ENCODE measurements at places on chromosomes 2 and 18.

DNA sequence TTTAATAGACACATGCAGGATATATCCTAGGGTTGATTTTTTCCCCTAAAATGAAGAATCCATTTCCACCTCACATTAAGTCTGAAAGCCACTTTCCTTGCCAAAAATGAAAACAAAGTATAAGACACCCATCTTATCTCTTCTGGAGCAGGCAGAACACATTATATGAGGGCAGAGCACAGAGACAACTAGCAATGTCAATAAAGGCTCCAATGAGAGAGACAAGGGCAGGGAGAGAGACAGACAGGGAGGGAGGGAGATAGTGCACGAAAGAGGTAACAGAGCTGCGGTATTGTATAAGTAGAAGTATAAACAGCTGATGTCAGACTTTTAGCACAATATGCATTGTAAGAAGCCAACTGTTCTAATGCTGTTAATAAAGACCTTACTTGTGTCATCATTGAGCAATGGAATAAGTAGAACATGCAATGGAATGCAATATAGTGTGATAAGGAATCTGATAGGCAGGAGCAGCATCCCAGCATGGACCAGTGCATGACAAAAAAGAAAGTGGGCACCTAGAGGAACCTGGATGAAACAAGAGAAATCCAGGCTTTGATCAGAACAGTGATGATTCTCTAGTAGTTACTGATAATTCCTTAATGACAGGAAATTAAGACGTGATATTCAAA lies 150.6 kb upstream of the TCF4 start:
- DNase-seq, result no peak

GRCh38 chr2:183010112-183010511 lies 28.1 kb downstream of the NCKAP1 start:
- no peak for DNase-seq

DNA sequence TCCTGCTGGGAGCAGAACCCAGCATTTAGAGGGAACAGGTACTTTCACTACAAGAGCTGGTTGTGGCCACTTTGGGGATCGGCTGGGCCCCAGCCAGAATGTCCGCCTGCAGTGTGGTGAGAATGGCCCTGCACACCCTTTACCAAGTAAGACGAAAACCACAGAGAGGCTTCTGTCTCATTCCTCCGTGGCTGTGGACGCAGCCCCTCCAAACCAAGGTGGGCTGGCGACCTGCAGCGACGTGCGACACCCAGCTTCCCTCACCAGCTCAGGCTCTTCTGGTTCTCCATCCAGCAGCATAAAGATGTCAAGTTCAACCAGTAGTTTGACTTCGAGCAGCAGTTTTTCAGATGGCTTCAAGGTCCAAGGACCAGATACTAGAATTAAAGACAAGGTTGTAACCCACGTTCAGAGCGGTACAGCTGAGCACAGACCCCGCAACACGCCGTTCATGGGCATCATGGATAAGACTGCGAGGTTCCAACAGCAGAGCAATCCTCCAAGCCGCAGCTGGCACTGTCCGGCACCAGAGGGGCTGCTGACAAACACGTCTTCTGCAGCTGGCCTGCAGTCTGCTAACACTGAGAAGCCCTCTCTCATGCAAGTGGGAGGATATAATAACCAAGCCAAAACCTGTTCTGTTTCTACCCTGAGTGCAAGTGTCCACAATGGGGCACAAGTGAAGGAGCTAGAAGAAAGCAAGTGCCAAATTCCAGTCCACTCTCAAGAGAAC lies 56.2 kb downstream of the WDSUB1 start:
- no peak for DNase-seq

DNA sequence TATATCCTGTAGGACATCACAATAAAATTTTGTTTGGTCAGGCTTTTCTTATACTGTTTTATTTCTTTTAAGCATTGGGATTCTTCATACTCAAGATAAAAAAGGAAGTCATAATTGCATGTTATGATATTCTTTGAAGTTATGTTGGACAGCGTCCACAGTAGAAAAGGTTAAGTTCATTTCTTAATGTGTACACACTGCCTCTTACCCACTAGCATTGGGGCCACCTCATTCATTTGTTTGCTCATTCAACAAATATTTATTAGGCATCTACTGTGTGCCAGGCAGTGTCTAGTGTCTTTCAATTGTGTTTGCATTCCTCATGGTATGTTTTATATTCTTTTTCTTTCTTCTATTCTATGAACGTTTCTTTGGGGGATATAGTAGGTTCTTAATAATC lies 70.2 kb downstream of the PTPRM start:
- no peak for DNase-seq

GRCh38 chr2:229463841-229464346 lies 192.8 kb upstream of the PID1 start:
- no peak for DNase-seq

Measured in activated CD4-positive, CD25-positive, alpha-beta regulatory T cell treated with anti-CD3 and anti-CD28 coated beads, Interleukin-2, amount 50 U/mL, for 16 hours (primary cell).